ENCODE measurements at places on chromosomes 2 and 18. TPM values are rescaled to one million over a fixed set of nuclear protein-coding genes. Genes with fewer than 3 reads are reported as not detected.

TCF23 gene
- 0.18 TPM for polyA plus RNA-seq

PAX8 gene
- polyA plus RNA-seq = 0.07 TPM

TMEM247 gene
- not detected for polyA plus RNA-seq

PCARE gene
- 0.01 TPM for polyA plus RNA-seq

PRKAG3 gene
- polyA plus RNA-seq = not detected

RAMP1 gene
- polyA plus RNA-seq = 6.3 TPM

TMEM169 gene
- not detected for polyA plus RNA-seq

ADRA2B gene
- polyA plus RNA-seq = 2.6 TPM

CKAP2L gene
- 0.05 TPM for polyA plus RNA-seq

FNDC4 gene
- 53.5 TPM for polyA plus RNA-seq

POTEF gene
- not detected for polyA plus RNA-seq

G6PC2 gene
- 42.9 TPM for polyA plus RNA-seq

COA5 gene
- polyA plus RNA-seq = 16.0 TPM

RNF152 gene
- polyA plus RNA-seq = 0.72 TPM

CFC1 gene
- polyA plus RNA-seq = 0.80 TPM

HNMT gene
- polyA plus RNA-seq = 79.5 TPM

ASXL3 gene
- polyA plus RNA-seq = 0.24 TPM

SLC4A3 gene
- 3.5 TPM for polyA plus RNA-seq

CENPA gene
- 1.3 TPM for polyA plus RNA-seq

TAF4B gene
- polyA plus RNA-seq = 3.9 TPM

IL1F10 gene
- polyA plus RNA-seq = not detected

FZD7 gene
- 3.7 TPM for polyA plus RNA-seq

ALPG gene
- polyA plus RNA-seq = not detected

ATAD2B gene
- polyA plus RNA-seq = 3.9 TPM

POTEJ gene
- polyA plus RNA-seq = not detected

SIX2 gene
- 2.9 TPM for polyA plus RNA-seq

GFPT1 gene
- polyA plus RNA-seq = 35.2 TPM

ASB18 gene
- not detected for polyA plus RNA-seq

IGFBP5 gene
- 36.1 TPM for polyA plus RNA-seq

PLEKHH2 gene
- polyA plus RNA-seq = 1.0 TPM

C2orf92 gene
- 9.7 TPM for polyA plus RNA-seq

TRABD2A gene
- polyA plus RNA-seq = 0.78 TPM

MYOM1 gene
- 4.8 TPM for polyA plus RNA-seq

TLX2 gene
- not detected for polyA plus RNA-seq

ACTG2 gene
- polyA plus RNA-seq = 6.6 TPM

HAAO gene
- 10.9 TPM for polyA plus RNA-seq

CIB4 gene
- not detected for polyA plus RNA-seq

VWC2L gene
- polyA plus RNA-seq = not detected

CHRND gene
- polyA plus RNA-seq = not detected
